ENCODE measurements at places on chromosomes 2 and 18. TPM values are rescaled to one million over a fixed set of nuclear protein-coding genes. Genes with fewer than 3 reads are reported as not detected.

The GALNT5 gene
- not detected for total RNA-seq

The LCT gene
- total RNA-seq: not detected

The MYO7B gene
- 0.23 TPM for total RNA-seq

The UGT1A7 gene
- total RNA-seq: not detected

The CAPN13 gene
- total RNA-seq: not detected

The ALPP gene
- total RNA-seq: 0.20 TPM

The FSHR gene
- 2.4 TPM for total RNA-seq

The GAREM1 gene
- total RNA-seq: 4.5 TPM

The EPAS1 gene
- total RNA-seq: 163 TPM

The GPR45 gene
- not detected for total RNA-seq

The CLEC4F gene
- total RNA-seq: 1.4 TPM

The PROC gene
- not detected for total RNA-seq

The PID1 gene
- total RNA-seq: 32.1 TPM
